Stimulated activated CD8-positive, alpha-beta memory T cell treated with anti-CD3 and anti-CD28 coated beads, Interleukin-12 subunit alpha, Interleukin-12 subunit beta, amount 100 ng/mL, for 1 hour (primary cell): ENCODE measurements at places on chromosomes 3 and 15.

DNA sequence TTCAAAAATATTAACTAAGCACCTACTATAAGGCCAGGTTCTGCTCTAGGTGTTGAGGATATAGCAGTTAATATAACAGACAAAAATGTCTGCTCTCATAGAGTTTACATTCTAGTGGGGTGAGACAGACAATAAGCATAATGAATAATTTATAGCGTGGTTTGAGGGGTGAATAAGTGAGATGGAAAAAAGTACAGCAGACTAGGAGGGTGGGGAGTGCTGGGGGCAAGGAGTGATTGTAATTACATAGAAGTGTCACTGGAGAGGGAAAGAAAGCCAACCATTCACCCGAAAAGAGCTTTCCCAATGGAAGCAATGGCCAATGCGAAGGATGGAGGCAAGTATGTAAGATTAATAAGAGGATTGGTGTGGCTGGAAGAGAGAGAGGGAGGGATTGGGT is 552.9 kb upstream of the KCNMB2 start:
- DNase-seq, result no peak

- no peak for DNase-seq
Measured at GRCh38 chr15:71775856-71776255, 34.5 kb upstream of the NR2E3 start.

- no peak for DNase-seq
Measured at GRCh38 chr3:40337136-40338108, 27.9 kb downstream of the EIF1B start.

DNA sequence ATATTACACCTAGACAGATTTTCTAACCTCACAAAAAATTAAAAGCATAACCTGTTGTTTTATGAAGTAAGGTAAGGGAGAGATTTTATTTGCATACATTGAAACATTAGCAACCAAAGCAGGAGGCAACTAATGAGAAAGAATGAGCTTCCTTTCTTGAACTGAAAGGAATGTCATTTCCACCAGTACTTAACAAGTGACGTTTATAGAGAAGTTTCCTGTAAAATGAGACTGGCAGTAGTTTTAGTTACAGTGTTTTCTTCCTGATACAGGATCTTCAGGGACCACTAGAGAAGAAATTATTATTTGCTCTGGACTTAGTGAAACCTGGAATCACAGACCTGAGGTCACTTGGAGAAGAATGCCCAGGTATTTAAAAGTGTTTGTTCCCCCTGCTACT is 27.4 kb upstream of the FRMD5 start:
- no peak for DNase-seq

DNA sequence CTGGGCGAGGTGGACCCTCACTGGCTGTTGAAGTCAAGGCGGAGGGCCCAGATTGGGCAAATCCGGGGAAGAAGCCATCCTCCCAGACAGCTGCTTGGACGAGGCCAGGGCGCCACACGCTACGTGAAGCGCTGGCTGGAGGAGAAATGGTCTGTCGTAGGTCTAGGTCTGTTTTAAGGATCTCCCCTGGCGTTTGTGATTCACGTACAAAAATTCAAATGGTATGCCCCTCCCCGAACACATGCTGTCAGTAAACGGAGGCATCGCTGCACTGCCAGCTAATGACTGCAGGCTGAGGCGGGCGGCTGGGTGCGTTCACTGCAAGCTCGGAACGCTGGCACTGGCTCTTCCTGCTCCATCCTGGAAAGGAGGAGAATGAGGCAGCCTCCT is 69.9 kb downstream of the EPHB3 start:
- no peak for DNase-seq

- DNase-seq, result no peak
Measured at GRCh38 chr3:111260878-111261277, 189.3 kb downstream of the NECTIN3 start.

DNA sequence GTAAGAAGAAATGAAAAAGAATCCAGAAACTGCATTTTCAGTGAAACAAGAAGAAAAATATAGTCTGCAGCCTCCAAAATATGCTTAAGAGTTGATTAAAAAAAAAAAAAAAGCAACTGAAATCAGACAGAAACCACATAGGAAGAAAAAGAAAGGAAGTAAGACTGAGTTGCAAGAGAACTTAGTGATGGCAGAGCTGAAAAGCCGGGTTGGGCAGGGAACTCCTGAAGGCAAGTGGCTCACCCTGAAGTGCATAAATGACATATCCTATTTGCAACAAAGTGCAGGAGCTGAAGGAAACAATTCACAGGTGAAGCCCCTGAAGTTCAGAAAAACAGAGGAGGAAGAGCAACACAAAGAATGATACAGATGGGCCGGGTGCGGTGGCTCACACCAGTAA is 108.8 kb upstream of the SLC25A36 start:
- DNase-seq, result no peak

DNA sequence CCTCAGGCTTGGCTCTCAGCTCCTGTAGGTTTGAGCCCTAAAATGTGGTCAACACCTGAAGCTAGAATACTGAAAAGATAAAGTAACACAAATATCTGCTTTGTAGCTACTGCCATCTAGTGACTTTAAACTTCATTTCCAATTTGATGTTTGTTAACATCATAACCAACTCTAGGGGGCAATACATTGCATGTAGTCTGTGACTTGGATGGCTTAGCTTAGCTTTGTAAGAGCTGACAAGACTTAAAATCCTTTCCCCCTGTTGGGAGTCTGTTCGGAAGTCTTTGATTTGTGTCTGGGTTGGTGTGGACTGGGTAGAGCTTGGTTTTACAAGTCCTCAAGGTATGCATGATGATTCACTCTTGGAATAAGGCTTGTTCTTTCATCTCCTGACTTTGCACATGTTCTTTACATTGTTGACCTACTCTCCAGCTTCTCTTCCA is 51.7 kb downstream of the SCN11A start:
- no peak for DNase-seq

- DNase-seq, result no peak
Measured at GRCh38 chr3:40166997-40167396, 142.5 kb upstream of the EIF1B start.

DNA sequence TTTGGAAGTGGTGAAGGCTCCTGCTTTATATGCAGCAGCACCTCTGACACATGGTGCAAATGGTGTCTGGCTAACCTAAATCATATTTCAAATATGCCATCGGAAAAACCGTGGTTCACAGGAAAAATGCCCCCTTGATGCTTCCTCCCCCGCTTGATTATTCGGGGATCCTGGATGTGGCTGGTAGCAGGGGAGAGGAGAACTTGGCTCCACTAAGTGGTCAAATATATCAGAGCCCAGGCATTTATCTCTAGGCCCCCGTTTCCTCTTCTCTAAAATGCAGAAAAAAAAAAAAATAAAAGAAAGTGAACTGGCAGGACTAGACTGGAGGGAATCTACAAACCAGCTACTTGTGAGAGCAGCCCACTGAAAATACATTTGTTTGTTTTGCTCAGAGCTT is 18.2 kb upstream of the ATP2B2 start:
- no peak for DNase-seq
